ENCODE measurements at places on chromosomes 7 and 10. TPM values are rescaled to one million over a fixed set of nuclear protein-coding genes. Genes with fewer than 3 reads are reported as not detected.

Gene SORBS1
- total RNA-seq, result 33.7 TPM

Gene PRR15
- 0.20 TPM for total RNA-seq

Gene DMBT1
- 0.10 TPM for total RNA-seq

Gene HACD1
- 13.0 TPM for total RNA-seq

Gene GPC2
- 3.9 TPM for total RNA-seq

Gene CLEC5A
- total RNA-seq, result 3.8 TPM

Gene INHBA
- 6.5 TPM for total RNA-seq

Gene CYP26C1
- not detected for total RNA-seq

Gene WIPF3
- 0.59 TPM for total RNA-seq

Gene RASA4B
- total RNA-seq, result 6.7 TPM

Gene ATOH7
- total RNA-seq, result not detected

Gene OSBPL3
- total RNA-seq, result 9.7 TPM

Gene GPAM
- total RNA-seq, result 284 TPM

Gene ASB15
- 0.59 TPM for total RNA-seq

Gene LIPF
- total RNA-seq, result 0.10 TPM

Gene SYT15B
- 0.59 TPM for total RNA-seq

Gene GJD4
- total RNA-seq, result not detected

Gene AGR2
- total RNA-seq, result 21.7 TPM

Gene PPRC1
- 23.3 TPM for total RNA-seq

Gene NRG3
- total RNA-seq, result 0.39 TPM

Gene PROSER2
- total RNA-seq, result 4.9 TPM

Measured in skin of body (tissue), 3 donors.